ENCODE measurements at places on chromosomes 2 and 18. TPM values are rescaled to one million over a fixed set of nuclear protein-coding genes. Genes with fewer than 3 reads are reported as not detected.

DNA sequence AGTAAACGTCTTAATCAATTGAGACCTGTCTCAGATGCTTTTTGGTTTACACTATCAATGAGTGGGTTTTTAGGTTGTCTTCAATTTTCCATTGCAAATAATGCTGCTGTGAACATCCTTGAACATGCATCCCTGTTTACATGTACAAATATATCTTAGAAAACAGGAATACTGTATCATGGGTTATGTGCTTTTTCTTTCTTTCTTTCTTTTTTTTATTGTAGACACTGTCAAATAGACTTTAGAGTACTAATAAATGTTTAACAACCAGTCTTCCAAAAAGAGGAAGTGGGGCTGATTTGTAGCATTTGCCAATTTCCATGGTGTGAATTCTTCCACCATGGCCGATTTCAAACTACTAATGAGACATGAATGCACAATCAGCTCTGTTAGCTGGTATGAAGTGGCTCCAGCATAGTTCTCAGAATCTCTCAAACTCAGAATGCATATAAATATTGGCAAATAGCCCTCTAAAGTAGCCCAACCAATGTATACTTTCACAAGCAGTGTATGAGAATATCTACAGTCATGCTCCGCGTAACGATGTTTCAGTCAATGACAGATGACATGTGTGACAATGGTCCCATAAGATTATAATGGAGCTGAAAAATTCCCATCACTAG, 50.3 kb upstream of the B3GNT2 start:
- DNase-seq, result no peak

DNA sequence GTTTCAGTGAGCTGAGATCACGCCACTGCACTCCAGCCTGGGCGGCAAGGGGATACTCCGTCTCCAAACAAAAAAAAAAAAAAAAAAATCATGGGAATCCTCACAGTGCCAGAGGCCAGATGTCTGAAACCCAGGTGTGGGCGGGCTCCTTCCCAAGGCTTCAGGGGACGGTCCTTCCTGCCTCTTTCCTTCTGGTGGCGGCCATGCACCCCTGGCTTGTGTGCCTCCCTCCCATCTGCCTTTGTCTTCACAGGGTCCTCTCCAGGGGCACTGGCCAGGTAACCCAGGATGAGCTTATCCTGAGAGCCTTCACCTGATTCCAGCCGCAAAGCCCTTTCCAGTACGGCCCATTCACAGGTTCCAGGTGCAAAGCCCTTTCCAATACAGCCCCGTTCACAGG, 40.9 kb upstream of the GPC1 start:
- no peak for DNase-seq

DNA sequence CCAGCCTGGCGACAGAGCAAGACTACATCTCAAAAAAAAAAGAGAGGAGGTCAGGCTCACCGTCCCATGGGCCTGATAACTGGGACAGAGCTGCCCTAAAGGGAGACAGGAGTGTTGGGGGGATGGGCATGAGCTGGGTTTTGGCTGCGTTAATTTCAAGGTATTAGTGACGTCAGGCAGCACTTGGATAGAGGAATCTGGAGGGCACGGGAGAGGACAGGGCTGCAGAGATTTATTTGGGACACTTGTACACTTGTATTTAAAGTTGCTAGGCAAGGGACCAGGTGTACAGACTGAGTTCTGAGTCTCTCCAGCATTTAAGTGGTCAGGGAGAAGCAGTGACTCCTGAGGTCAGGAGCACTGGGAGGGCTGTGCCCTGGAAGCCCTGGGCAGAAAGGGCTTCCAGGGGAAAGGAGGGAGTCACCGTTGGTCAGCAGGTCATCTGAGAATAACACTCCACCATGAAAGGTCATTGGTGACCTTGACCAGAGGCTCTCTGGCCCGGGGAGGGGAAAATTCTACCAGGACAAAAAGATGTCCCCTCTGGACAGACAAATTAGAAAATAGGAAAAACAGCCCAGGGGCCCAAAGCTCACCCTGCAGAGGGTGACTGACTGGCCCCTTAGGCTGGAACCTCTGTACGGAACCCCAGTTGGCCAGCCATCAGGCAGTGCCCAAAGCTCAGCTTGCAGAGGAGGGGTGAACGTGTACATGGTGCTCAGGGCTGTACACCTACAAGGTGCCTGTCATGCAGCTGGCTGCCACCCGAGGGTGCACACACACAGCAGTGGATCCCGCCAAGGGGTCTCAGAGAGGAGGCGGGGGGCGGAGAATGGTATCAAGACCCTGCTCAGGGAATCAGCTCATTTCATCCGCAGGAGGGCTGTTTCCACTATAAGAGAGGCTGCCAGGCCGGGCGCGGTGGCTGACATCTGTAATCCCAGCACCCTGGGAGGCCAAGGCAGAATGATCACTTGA, 23.0 kb upstream of the CNNM3 start:
- no peak for DNase-seq

CHRNA1 gene
- not detected for total RNA-seq

DNA sequence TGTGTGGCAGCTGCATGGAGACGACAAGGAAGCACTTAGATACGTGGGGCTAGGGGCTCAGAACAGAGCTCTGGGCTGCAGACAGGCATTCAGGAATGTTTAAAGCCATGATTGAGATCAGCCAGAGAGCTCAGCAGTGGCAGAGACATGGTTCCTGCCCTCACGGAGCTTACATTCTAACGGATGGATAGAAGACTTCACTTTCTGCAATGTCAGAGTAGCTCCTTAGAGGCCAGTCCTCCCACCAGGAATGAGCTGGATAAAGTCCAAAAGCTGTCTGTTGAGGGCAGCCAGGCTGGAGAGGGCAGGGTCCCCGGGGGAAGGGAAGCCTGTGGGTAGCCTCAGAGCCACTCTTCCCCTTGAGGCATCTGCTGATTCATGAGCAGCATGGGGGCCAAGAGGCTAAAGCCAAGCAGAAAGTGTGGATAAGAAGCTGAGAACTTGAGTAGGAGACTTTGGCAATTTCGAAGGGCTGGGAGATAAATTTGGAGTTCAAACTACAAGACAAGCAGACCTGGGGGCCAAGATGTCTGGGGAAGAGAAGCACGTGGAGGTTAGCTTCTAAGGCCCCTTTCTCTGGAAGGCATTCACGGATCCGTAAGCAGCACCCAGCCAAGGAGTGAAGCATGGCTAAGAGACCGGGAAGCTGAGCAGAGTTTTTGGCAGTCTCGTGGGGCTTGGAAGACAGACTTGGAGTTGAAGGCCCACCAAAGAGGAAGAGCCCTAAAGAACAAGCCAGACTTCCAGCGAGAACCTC, 9.7 kb upstream of the CIB4 start:
- no peak for DNase-seq

- DNase-seq, result no peak
Observed at GRCh38 chr2:23427976-23428375, 43.0 kb downstream of the KLHL29 start.

Data from NCI-H460 (cell line).